ENCODE measurements at places on chromosomes 13 and 19.

GRCh38 chr13:90154311-90154960, 1193.1 kb upstream of the MIR17HG start:
- no peak for DNase-seq

DNA sequence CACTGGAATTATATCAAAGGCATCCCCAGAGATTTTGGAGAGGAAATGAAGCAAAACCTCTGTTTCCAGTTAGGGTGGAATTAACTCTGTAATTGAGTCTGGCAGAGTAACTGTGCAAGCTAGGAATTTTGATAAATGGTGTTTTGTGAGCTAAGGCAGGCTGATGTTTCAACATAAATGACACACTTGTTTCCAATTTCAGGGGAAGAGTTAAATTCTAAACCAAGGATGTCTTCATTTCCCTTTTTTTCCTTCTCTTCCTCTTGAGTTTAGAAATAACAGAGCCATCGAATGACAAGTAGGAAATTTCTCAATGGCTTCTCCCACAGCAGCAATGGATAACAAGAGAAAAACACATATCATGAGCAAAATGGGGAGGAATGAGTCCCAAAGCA, 131.2 kb downstream of the IRS2 start:
- no peak for DNase-seq

GRCh38 chr13:112759053-112759452, 69.2 kb downstream of the ATP11A start:
- DNase-seq, result no peak

- no peak for DNase-seq
Observed at GRCh38 chr19:43675269-43675879, 5.4 kb upstream of the PLAUR start.

GRCh38 chr19:11201791-11202190, 4.4 kb upstream of the KANK2 start:
- DNase-seq, result no peak

GRCh38 chr13:110363010-110363409, 55.9 kb downstream of the COL4A2 start:
- DNase-seq, result no peak

DNA sequence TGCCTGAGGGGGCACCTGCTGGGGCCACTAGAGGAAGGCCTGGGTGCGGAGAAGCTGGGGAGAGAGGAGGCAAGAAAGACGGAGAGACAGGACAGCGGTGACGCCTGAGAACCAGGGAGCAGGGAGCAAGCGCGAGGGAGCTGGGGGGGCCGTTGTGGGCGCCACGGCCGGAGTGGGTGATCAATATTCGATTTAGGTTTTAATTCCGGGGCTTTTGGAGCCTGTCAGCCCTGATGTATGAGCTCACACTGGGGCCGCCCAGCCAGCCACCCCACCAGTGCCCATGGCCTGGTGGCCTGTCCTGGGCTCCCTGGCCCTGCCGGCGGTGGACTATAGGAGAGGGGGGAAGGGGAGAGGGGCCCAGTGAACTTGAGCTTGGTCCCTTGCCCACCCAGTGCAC, 8.7 kb upstream of the ERFL start:
- DNase-seq, result no peak

- DNase-seq, result no peak
Observed at GRCh38 chr13:79987761-79988160, 353.2 kb downstream of the SPRY2 start.

DNA sequence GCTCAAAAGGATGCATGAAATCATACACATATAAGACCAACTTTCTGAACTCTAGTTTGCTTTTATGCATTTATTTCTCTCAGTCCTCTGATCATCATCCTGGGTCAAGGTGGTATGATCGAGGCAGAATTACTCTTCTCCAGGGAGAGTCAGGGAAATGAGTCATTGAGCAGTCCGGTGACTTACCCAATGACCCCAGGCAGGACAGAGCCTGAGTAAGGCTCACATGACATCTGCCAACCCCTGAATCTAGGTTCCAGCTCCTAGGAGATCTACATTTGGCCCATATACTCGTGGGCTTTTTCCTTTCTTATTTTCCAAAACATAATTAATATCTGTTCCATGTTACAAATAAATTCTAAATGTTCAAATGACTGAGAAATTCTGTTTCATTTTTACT, 502.3 kb downstream of the FOXO1 start:
- DNase-seq, result no peak

- no peak for DNase-seq
Observed at GRCh38 chr13:102311419-102311796, 90.4 kb downstream of the FGF14 start.

- DNase-seq, result no peak
Observed at GRCh38 chr13:92775658-92776057, 450.9 kb upstream of the GPC6 start.

GRCh38 chr19:5333581-5334365, 6.8 kb downstream of the PTPRS start:
- no peak for DNase-seq

- DNase-seq, result no peak
Observed at GRCh38 chr13:60583911-60584753, 187.1 kb downstream of the TDRD3 start.

DNA sequence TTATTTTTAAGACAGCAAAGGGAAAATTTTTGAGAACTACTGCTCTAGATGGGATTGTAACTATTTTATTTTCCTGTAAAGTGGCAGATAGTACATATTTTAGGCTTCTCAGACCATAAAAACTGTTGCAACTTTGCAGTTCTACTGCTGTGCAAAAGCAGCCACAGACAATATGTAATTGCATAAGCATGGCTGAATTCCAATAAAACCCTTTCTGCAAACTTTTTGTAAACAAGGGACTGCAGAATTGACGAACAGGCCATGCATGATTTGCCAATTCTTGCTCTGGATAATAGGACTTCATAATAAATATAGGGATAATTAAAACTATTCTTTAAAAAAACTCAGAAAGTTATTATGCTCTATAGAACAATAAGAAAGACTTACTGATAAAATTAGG, 149.1 kb downstream of the SLITRK5 start:
- no peak for DNase-seq

- DNase-seq, result no peak
Observed at GRCh38 chr13:76903544-76904162, 17.4 kb upstream of the KCTD12 start.
